A172 (cell line): ENCODE measurements at places on chromosomes 6 and 20.
A peak's percentile ranks its signal among the peaks of the same experiment; 100 is the strongest.

DNA sequence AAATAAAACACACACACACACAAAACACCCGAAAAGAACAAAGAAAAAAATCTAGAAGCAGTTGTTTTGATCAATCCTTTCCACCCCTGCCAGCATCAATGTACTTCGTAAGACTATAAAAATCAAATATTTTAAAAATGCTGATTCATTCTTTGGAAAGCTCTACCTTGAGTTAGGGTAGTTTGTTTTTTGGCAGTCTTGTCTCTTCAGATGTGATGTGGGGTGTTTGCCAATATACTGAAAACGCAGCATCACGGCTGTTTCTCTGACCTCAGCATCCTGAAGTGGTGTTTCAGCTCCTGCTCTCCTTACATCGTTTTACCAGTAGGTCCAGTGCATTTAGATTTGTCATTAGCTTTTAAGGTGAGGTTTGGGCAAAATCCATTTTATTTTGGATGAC lies 526.0 kb downstream of the UTRN start:
- DNase-seq, result no peak

GRCh38 chr6:40334496-40335270 lies 252.5 kb downstream of the LRFN2 start:
- no peak for DNase-seq

GRCh38 chr6:164023535-164023934 lies 609.0 kb downstream of the QKI start:
- no peak for DNase-seq

- DNase-seq, result no peak
These were observed 311.9 kb upstream of the EPHA7 start for GRCh38 chr6:93731306-93731705.

- DNase-seq, result no peak
These were observed 818 bp upstream of the MDGA1 start for GRCh38 chr6:37698264-37699137.

DNA sequence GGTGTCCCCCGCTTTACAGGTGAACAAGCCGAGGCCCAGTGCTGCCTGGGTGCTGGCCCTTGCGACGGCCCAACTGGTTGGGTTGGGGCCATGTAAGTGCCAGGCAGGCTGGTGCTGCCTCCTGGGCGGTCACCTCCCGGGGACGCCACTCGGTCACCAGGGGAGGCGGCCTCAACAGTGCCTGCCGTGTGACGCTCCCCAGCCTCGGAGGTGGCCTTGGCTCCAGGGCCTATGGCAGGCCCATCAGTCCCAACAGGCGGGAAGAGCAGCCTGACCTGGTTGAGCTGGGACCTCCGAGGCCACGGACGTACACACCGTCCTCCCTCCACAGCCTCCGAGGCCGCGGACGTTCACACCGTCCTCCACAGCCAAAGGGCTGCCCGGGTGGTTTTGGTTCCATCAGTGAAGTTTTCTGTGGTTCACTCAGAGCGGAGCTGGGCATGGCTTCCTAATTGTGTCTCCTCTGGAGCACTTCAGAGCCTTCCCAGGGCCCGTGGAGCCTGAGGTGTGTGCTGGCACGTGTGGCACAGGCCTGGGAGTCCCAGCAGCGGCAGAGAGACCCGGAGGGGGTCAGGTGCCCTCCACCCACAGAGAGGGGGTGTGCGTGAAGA lies 19.3 kb upstream of the SLCO4A1 start:
- DNase-seq, result peak; percentile 14

GRCh38 chr6:122412001-122412400 lies 12.5 kb downstream of the HSF2 start:
- DNase-seq, result no peak

DNA sequence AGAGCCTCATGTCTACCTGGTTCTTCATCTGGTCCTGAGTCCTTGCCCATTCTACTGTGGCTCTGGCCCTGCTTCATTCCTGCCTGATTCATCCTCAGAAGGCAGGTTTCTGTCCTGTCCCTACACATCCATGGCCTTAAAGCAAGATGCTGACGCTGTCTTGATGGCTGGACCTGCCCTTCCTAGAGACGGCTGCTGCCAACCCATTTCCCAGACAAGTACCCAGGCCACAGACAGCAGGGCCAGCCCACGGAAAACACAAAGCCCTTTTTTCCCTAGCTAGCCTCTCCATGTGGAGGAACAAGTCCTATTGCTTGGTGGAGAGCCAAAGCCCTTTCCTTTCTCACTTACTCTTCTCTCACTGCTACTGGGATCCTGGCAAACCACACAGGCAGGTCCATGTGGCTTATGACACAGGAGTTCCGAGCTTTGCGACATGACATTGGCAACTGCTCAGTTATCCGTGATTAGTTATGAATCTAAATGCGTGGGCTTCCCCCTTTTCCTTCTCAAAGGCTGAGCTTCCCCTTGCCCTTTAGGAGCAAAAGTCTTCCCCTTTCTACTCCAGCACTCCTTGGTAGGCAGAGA lies 72.9 kb downstream of the SLC22A3 start:
- DNase-seq, result no peak

- no peak for DNase-seq
These were observed 15.3 kb upstream of the SMLR1 start for GRCh38 chr6:130811932-130812331.

DNA sequence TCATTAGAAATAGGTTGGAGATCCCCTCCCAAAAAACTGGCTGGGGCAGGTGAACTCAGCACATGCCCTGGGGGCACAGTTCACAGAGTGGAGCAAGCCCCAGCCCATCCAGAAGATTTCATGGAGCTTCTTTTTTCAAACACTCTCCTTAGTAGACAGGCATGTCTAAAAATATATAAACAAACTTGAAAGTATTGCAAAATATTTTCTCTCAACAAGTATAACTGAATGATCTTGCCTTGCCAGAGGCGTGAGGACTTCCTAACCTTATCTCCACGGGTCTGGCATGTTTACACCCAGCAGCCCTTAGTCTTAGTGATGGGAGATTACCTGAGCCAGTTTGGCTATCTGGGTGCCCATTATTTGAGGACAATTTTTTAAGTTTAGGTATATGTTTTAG lies 107.1 kb downstream of the QRSL1 start:
- no peak for DNase-seq

DNA sequence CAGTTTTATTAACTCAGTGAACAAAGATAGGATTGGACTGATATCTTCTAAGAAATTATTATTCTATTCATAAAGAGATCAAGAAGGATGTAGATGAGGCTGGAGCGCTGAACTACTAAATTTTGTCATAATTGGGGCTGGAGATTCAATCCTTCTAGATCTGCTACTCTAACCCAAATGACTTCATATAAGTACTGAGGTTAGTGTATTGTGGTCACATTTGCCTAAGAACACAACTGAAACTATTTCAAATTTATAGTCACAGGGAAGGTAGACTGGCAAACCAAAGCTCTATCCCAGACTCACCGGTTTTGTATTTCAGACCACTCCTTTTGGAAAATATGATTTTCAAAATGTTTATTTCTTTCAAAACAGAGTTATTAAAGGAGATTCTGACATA lies 96.7 kb downstream of the BMP5 start:
- no peak for DNase-seq

DNA sequence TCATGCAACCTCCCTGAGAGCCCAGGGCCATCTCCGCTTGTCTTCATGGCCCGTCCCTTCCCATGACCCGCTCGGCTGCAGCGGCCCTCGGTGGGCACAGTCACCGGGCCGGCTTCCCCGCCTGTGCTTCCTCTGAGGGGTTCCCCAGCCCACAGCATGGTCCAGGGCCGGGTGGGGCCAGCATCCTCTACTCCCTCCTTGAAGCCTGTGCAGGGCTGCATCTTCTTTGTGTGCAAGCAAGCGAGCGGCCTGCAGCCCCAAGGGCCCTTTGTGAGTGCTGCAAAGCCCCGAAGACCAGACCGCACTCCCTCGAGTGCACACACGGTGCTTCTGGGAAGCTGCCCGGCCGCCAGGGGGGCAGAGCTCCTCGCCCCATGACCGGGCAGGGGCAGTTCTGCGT lies 265.8 kb downstream of the TAF4 start:
- DNase-seq, result no peak
